ENCODE measurements at places on chromosomes 5 and 9.

DNA sequence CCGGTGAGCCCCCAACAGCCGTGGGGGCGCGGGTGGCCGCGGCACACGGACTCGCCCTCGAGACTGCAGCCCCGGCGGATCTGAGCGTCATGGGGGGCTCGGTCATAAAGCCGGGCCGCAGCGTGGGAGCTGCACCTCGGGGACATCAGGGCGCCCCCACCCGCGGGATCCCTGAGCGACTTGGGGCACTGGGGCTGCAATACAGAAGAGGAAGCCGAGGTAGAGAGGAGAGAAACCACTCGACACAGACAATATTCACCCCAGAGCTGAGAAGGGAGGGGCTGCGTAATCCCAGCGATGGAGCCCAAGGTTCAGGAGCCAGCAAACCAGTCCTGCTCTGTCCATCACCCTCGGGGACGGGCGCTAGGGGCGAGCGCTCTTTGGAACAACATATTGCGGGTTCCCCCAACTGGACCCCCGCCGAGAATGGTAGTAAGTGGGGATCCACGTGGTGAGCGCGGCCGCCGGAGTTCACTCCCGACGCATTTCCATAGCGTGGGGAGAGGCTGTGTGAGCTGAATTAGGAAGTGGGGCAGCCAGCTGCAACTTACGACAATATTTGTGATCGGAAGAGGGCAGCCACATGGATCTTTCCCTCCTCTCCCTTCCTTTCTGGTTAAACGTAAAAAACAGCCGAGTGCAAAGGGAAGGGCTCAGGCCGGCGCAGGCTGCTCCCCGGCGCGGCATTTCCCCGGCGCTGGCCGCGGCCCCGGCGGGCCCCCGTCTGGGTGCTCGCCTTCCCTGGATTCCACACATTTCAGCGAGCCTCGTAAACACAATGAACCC is 9.9 kb downstream of the PTCH1 start:
- DNase-seq = no peak

DNA sequence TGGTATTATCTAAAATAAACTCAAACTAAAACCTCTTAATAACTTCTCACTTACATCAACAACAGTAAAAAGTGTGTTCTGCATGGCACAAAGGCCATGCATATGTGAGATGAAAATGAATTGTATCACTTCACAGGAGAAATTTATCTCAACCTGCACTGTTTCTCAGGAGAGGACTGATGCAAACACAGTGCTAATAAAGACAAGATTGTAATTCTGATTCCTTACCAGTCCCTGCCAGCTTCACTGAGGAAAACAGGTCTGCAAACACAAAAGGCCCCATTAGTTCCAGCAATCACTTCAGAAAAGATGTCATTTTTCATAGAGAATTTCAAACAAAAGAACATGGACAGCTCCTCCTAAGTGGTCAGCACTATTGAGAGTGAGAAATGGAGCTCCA is 117.3 kb upstream of the PDE4D start:
- no peak for DNase-seq

DNA sequence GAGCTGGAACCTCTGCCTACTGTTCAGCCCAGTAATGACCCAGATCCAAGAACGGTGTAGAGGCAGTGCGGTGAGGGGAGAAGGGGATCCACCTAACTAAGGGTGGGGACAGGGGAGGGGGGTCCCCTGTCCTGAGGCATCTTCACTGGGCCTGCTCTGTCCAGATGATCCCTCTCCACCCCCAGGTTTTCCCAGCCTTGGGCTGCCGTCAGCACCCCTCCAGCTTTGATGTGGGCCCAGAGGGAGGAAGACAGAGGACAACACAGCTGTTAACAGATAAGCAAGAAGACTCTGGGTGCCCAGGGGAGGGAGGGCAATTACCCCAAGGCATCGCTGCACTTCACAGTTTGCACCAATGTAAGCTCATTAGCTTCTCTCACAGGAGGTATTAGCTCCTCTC is 19.3 kb downstream of the BICD2 start:
- DNase-seq = no peak

GRCh38 chr5:179302499-179303185 is 42.6 kb downstream of the ADAMTS2 start:
- no peak for DNase-seq

GRCh38 chr5:115415143-115415491 is 118.7 kb upstream of the CCDC112 start:
- DNase-seq = peak; percentile 10

DNA sequence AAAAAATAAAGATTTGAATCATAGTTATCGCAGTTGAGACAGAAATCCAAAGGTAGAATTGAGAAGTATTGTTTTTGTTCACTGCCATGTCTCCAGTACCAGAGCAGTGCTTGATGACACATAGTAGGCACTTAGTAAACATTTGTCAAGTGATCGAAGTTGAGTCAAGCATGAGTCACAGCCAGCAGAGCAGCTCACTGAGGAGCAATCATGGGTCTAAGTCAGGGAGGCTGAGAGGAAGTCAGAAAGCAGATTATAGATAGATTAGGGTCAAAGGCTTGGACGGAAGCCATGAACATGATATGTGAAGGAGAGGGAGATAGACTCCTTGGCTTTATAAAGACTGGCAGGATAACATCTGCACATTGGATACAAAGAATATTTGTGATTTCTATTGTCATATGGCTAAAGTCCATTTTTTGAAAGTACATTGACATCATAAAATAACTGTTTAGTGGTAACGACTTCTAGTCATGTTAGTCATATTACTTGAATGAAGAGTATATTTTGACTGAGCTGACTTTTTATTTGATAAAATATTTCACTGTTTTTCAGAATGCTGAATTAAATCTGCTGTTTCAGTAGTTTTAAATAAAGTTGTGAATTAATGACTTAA is 168.5 kb downstream of the RAB3C start:
- no peak for DNase-seq

DNA sequence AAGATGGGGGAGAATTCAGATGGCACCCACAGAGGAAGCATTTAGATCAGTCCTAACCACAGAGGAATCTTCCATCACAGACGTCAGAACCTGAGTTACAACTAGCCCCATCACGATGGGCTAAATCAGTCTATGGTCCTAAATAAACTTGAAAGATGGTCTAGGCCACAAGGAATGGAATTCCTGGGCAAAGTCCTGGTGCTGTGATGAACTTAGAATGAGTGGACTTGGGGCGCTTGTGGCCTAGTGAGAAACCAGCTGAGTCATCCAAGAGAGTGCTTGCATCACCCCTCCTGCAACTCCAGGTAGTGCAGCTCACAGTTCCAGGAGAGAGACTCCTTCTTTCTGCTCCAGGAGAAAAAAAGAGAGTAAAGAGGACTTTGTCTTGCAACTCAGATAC is 722.9 kb upstream of the RGMB start:
- DNase-seq = no peak

GRCh38 chr5:106367281-106367680 is 1303.5 kb downstream of the EFNA5 start:
- DNase-seq = no peak
